Activated CD8-positive, alpha-beta memory T cell treated with anti-CD3 and anti-CD28 coated beads for 1 hour (primary cell): ENCODE measurements at places on chromosomes 11 and 22.

GRCh38 chr11:44634401-44635281, 69.2 kb downstream of the CD82 start:
- DNase-seq = no peak

DNA sequence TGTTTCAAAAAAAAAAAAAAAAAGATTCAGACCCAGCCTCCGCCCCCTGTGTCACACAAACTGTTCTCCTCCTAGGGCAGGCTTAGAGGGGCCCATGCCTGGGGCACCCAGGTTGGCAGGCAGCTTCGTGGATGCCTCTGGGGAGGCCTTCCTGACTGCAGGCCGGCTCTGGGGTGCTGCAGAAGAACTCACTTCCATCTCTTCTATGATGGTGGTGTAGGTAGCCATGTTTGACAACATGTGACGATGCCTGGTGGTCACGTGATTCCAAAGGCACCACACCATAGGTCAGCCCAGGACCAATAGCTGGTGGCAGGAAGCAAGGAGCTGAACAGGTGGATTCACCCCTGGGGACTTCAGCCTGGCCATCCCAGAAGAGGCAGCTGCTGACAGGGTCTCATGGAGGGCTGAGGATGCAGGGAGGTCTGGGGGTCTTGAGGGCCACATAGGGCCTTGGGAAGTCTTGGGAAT, 24.1 kb upstream of the CELSR1 start:
- DNase-seq = no peak

DNA sequence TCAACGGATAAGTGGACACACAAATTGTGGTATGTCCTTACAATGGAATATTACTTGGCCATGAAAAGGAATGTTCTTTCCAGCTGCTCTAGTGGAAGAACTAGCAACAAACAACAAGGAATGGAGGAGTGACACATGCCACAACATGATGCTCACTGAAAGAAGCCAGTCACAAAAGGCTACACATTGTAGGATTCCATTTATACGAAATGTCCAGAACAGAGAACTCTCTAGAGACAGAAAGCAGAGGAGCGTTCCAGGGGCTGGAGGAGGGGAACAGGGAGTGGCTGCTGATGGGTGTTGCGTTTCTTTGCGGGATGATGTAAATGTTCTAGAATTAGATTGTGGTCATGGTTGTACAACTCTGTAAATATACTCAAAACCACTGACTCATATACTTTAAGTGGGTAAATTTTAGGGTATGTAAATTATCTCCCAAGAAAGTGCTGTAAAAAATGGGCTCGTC, 32.4 kb upstream of the PDGFB start:
- no peak for DNase-seq

GRCh38 chr11:61356706-61357105, 5.0 kb downstream of the CYB561A3 start:
- DNase-seq = no peak

GRCh38 chr11:122421702-122422101, 233.8 kb upstream of the UBASH3B start:
- no peak for DNase-seq

DNA sequence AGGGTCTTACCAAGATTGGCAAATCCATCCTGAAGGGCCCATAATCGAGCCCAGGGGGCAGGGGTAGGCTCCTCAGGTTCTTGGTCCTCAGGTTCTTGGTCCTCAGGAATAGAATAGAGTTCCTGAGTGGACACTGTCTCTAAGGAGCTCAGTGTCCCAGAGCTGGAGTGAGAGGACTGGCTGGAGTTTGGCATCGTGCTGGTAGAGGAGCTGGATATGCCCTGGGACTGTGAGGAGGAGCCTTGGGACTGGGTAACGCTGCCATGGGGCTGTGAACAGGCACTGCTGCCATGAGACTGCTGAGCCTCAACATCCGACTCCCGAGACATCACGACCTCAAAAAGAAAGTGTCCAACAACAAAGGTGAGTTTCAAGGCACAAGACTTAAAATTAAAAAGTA, 7.2 kb downstream of the CHEK2 start:
- no peak for DNase-seq

GRCh38 chr11:30786256-30787110, 200.3 kb upstream of the MPPED2 start:
- DNase-seq = no peak

DNA sequence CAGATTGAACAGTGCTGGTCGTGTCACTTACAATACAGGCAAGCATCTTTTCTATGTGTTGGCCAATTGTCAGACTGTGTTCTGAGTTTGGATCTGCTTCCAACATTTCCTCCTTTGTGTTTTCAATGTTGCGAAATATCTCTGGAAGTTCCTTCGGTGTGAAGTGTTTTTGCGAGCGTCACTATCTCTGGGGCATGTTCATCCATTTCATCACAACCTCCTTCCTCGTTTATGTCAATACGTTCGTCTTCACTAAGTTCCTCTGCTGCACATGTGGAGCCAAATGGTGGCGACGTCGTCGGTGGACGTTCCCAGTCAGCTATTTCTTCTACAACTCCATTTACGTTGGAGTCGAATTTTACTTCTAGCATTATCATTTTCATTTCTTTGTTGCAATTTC, 100.2 kb upstream of the LMO1 start:
- DNase-seq = no peak

DNA sequence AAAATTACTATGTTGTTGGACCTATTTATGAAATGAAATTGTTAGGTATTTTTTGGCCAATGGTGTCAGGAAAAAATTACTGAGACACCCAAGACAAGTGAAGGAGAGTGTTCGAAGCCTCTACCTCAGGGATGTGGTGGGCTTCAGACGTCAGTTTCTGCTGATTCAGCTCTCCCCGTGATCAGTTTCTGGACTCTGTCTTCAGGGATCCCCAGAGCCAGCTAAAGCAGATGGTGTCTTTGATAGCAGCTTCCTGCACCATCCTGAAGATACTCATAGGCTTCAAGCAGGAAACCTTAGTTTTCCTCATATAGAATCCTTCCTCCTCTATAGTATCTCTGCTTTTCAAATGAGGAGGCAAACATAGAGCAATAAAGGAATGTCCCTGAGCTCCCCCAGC, 7.4 kb downstream of the CD248 start:
- DNase-seq = no peak

- no peak for DNase-seq
Measured at GRCh38 chr11:75797792-75798191, 17.2 kb upstream of the UVRAG start.

- DNase-seq = no peak
Measured at GRCh38 chr22:46574993-46575910, 37.8 kb upstream of the CELSR1 start.

- no peak for DNase-seq
Measured at GRCh38 chr11:78733031-78733430, 158.4 kb upstream of the NARS2 start.

DNA sequence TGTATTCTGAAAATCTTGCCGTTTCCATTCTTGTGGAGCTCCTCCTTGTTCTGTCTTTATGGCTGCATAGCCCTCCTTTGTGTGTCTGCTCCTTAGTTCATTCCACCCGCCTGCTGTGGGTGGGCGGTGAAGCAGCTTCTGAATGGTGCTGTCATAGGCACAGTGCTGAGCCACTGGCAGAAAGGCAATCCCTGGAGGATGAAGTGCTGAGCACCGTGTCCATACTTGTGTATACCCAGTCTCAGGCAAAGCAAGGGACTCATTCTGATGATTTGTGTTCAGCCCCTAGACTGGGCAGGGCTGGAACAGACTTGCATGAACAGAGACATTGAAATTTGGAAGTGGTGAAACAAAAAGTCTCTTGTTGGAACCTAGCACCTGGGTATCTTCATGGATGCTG, 134.9 kb downstream of the MYO18B start:
- DNase-seq = no peak

DNA sequence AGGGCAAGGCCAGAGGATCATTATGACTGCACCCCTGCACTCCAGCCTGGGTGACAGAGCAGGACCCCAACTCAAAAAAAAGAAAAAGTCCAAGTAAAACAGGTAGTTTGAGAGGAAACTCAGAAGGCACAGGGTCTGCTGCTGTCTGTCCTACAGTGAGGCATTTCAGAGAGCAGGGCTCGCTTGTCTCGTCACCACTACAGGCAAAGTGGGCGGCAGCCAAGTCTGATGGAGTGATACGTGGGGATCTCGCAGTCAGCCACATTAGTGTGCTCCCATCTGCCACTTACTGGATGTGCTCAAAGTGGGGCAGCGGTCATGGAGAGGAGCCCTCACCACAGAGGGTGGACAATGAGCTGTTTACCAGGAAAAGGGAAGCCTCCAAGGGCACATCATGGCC, 42.1 kb downstream of the PI4KA start:
- no peak for DNase-seq
